ENCODE measurements at places on chromosomes 6 and 20.

DNA sequence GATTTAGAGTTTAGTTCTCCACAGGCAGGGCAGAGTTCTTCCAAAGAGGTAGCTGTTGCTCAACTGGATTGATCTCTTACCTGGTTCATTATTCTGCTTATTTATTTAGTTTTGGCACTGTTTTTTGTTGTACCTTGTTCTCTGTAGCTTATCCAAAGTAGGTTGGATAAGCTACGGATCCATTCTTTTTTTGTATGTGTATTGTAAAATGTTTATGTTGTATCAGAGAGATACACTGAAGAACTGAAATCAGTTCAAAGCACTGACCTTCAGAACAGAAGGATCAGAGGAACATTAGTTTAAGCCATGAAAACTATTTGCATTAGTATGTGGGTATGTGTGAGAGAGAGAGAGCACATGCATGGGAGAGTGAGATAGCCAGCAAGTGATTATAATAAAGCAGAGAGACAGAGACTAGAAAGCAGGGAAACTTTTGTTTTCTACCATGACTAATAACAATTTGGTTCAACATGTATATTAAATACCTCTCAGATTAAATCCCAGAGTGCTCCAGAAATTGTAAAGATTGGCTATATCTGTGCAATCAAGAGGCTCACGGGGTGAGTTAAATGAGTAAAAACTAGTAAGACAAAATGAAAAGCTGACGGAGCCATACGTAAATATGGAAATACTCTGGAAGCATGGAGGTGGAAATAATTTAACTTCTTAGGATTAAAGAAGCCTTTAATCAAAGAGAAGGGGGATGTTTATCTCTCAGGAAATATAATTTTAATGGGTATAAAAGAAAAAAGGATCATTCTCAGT lies 40.2 kb downstream of the ITCH start:
- no peak for DNase-seq

DNA sequence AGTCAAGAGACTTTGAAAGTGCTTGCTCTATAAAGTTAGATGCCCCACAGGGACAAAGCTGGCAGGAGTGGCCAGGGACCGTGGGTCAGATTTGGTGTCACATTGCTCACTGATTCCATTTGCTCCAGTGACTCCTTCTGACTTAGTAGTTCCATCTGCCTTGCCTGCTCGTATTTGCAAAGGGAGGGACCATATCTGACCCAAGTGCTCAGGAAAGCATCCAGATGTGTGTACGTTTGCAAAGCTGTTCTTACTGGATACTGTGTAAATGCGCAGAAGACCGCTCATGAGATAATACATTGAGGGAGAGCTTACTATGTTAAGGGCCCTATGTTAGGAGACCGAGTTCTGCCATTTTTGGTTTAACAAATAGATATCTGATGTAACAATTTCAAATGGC lies 21.2 kb upstream of the CCN6 start:
- no peak for DNase-seq

- DNase-seq, result peak; percentile 45
Measured at GRCh38 chr6:142207265-142207877, 60.3 kb downstream of the VTA1 start.

DNA sequence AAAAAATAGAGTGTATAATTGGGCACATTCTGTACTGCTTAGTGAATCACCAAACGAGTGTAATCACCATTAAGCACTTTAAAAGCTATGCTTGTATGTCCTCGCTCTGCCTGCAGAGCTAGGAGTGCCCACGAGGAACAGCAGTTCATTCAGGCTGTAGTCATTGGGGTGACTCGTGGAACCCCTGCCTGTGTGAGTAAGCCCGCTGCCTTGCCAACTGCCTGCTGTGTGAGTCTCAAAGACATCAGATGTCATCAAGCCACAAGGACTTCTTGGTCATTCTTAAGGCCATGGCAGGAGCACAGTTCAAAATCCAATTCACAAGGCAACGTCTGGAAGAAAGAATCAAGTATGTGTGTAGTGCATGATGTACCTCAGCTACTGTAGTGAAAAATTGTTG lies 60.4 kb downstream of the FOXO3 start:
- no peak for DNase-seq

- DNase-seq, result no peak
Measured at GRCh38 chr6:3151691-3152090, 5.7 kb downstream of the TUBB2A start.

DNA sequence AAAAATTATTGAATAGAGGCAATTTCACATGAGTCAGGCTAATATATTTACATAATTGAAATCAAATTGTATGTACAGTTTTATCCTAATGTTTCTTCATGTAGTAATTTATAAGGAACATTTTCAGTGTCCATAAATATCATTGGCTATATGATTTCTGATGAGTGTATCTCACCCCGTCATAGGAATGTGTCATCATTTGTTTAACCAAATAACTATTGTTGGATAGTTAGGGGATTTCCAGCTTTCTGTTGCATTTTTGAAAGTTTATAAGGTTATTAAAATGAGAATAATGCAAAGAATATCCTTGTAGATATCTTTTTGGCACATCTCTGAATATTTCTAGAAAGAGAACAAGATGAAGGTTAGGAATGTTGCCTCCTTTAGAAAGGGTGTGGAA lies 39.0 kb downstream of the SYTL3 start:
- DNase-seq, result no peak

DNA sequence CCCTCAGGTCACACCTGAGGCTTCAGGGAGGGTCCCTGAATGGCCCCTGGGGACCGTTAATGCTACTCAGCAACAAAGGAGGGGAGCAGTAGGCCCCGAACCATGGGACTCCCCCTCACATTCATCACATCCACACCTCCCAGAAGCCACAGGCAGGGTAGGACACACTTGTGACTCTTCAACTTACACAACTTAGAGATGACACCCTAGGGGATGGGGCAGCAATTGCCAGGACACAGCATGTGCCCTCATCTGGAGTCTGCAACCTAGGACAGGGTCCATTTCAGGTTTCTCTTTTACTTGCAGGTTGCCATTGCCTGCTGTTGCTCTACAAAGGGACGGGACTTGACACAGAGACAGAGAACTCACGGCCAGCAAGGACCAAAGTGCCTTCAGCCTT lies 770 bp downstream of the ULBP3 start:
- no peak for DNase-seq

- DNase-seq, result no peak
Measured at GRCh38 chr20:23003077-23003635, 32.0 kb upstream of the SSTR4 start.

- no peak for DNase-seq
Measured at GRCh38 chr6:19463925-19464324, 373.2 kb upstream of the ID4 start.

DNA sequence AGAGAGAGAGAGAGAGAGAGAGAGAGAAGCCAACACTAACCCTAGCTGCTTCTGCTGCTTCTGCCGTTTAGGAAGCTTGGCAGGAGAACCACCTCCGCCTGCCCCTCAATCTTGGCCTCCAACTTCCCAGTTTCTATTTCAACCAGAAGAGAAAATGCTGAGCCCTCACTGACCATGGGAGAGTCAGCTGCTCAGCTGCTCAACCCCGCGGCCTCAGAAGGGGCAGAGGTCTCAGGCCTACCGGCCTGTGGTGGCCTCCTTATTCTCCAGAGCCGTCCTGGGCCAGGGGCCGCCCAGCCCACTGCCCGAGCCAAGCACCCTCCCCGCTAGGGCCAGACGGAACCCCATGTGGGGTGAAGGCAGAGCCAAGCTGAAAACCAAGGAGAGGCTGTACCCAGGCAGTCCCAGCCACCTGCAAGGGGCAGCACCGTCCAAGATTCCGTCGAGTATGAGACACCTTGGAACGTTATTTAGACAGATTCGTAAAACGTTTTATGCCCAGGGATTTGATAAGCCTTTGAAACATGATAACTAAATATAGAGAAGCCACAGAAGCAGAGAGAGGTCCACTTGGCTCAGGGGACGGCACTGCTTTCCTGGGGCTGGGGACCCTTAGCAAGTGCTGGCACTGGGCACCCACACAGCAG lies 116.6 kb downstream of the DLL1 start:
- DNase-seq, result no peak

DNA sequence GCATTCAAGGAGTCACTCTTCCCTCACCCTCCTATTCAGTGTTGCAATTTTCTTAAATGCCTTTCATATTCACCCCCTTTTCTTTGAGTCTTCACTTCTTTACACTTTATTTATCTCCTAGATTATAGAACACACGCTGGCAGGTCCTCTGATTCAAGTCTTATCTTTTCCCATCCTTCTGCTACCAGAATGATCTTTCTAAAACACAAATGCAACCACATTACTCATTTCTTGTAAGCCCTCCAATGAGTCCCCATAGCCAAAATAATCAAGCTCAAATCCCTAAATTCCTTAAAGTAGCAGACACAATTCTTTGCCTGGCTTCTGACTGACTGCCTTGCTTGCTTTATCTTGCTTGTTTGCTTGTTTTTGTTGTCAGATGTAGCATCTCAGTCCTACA lies 920.0 kb downstream of the TFAP2A start:
- no peak for DNase-seq

DNA sequence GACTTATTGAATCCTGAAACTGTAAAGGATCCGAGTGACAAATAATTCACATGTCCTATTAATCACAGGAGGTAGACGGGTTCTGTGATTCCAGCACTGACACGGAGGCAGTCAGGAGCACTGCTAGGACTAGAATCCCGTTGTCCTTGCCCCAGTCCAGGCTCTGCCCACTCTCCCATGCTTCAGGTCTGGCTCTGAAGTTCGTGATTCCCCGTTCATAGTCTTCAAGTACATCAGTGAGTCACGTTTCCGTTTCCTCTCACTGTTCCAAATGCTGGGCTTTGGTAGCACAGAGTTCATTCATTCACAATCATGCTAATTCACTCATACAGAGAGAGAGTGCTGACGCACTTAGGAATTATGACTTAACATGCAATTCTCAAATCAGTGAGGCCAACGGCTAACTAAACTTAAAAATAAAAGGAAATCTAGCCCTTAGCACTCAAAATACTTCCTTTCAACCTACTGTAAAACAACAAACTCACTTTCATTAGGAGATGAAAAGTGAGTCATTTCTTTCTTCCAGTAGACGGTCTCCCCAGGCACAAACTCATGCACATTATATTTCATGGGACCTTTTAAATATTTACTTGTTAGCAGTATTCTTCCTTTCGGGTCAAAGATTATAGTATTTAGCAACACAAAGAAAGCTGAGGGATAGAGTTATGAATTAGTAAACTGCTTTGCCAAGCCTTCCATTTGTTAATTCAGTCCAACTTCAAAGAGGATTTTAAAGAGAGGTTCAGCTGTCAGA lies 94.0 kb upstream of the NHSL1 start:
- no peak for DNase-seq

DNA sequence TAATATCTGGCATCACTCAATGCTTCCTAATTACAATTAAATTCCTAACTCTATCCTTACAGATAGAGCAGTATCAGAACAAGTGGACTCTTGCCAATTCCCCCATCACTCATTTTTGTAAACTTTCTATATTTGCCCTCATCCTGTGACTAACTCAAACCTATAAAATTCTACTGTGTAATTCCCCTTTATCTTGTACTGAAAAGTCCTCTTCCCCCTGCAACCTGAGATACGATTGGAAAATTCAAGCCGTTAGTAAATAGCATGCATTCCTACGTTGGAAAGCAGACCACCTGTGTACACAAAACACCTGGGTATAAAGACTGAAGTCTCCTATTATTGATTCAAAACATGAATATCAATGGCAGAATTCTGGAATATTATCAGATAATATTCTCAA lies 70.4 kb upstream of the KCNQ5 start:
- no peak for DNase-seq

DNA sequence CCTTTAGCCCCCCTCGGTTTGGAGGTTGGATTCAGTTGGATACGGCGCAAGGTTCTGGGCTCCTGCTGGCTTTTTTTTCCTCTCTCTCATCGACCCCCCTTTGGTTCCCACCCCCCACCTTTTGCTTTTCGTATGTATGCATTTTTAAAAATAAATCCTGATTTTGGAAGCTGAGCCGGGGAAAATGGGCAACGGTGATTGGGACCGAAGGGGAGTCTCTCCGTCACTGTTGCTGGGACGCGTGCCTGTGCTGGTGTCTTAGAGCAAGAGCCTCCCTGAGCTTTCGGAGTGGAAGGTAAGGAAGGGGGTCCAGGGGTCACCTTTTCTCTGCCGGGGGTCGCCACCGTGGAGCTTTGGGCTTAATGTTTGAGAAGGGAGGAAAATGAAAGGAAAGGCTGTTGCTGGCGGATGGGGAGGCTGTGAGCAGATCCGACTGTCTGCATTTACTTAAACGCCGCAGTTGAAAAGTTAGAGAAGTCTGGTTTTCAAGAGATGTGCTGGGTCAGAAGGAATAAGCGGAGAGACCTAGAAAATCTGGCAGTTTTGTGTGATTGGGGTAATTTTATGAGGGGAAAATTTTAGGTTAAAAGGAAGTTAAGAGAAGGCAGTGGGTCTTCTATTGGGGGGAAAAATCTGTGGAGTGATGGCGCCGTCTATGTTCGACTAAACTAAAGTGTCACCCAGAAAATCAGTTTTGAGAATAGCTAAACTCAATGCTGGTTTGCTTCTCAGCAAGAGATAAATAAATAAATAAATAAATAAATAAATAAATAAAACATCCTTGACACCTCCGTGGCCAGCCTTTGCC lies 828 bp downstream of the ADGRB3 start:
- DNase-seq, result no peak

DNA sequence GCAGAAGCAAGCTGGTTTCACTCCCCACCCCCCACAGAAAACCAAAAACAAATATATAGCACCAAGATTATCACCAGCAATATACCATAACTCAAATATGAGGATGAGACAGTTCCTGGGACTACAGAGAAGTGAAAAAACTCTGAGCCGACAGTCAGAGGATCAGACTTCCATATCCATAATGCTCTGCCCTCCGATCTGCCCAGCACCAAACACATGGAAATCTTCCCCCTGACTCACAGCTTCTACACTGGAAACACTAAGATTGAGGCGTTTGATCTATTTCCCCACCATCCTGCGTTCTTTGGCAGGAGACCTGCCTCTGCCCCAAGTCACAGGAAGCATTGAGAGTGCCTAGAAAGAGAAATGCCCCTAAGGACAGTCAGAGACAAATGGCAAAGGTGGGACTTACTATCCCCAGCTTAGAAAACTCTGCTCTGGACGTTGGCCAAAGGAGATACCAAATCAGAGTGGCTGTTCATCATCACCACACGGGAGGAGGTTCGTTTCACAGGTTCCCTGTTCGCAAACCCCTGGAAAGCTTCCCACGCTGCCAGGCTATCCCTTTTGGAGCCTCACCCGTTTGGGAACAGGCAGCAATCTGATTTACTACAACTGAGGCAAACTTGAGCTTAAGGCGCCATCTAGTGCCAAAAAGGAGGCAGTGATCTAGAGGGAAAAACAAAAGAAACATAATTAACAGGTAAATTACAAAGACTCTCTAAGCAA lies 48.7 kb upstream of the SRSF6 start:
- no peak for DNase-seq

- DNase-seq, result no peak
Measured at GRCh38 chr20:4967752-4968477, 33.4 kb downstream of the SLC23A2 start.

GRCh38 chr6:337805-338368 lies 45.6 kb downstream of the DUSP22 start:
- DNase-seq, result no peak

DNA sequence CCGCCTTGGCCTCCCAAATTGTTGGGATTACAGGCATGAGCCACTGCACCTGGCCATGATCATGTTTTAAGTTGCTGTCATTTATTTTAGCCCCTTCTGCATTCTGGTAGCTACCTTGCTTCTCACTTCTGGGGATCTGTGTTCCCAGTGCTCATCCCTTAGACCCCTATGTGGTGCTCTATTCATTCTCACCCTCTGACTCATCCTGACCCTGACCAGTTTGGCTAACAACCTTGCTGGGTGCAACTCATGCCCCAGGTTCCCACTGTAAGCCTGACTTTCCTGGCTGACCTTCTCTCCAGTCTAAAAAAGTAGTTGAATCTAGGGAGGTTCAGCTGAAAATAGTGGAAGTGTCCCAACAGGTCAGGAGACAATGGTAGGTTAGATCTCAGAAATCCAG lies 47.4 kb downstream of the NOX3 start:
- DNase-seq, result no peak

Measured in iPS DF 6.9 (cell line).